ENCODE measurements at places on chromosomes 2 and 18.

- DNase-seq: no peak
Observed at GRCh38 chr2:208407667-208408066, 1.1 kb downstream of the PTH2R start.

DNA sequence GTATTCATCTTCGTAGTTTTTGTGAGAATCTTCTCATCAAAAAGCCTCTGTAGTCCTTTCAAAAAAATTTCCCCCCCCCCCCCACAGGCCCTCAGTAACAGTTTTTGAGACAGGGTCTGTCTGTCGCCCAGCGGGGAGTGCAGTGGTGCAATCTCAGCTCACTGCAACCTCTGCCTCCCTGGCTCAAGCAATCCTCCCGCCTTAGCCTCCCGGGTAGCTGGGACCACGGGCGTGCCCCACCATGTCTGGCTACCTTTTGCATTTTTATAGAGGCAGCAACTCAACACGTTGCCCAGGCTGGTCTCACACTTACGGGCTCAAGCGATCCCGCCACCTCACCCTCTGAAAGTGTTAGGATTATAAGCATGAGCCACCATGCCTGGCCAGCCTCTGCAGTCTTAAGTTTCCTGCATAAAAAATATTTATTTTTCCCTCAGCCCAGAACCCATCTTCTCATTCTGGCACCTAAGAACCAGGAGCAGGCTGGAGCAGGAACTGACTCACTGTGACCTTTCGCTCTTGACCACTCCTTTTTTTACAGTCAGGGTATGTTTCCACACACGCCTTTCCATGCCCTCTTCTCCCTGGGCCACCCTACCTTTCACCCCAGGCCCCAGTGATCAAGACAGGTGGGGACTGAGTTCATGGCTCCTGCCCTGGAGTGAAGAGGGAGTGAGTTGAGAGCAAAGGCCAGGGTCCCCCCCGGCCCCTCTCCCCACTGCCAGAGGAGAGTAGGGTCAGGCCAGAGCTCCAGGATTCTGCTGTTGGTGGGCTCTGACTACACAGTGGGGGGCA lies 32.5 kb upstream of the NT5DC4 start:
- DNase-seq: no peak

- no peak for DNase-seq
Observed at GRCh38 chr2:138219961-138220360, 255.7 kb downstream of the HNMT start.

DNA sequence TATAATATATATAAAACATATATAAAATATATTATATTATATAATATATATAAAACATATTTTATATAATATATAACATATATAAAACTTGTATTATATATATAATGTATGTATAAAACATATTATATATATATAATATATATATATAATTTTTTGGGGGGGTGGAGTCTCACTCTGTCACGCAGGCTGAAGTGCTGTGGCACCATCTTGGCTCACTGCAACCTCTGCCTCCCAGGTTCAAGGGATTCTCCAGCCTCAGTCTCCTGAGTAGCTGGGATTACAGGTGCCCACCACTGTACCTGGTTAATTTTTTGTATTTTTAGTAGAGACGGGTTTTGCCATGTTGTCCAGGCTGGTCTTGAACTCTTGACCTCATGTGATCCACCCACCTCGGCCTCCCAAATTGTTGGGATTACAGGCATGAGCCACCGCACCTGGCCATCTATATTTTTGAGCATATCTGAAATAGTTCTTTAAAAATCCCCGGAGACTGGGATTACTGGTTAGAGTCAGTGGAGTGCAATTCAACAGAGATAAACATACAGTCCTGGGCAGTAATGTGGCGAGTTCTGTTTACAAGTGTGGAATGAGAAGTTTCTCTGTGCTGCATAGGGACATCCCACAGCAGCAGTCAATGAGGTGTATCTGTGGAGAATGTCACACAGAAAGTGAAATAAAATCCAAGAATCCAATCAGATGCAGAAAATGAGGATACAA lies 208.4 kb downstream of the MYCN start:
- no peak for DNase-seq

DNA sequence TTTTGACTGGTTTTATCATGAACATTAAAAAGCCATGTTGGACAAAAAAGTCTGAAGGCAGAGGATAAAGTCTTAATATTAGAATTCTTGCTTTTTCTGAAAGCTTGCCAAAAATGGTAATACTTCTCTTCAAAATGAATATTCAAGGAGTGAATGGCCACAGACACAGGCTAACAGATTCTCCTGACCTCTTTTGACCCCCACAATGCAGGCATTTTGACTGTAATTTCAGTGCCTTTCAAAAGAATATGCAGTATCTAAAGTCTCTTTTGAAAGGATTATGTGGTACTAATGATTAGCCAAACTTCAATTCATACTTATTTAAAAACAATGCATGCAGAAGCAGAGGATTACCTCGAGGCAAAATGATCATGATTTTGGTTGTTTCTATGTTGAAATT lies 557.8 kb upstream of the GCFC2 start:
- DNase-seq: no peak

DNA sequence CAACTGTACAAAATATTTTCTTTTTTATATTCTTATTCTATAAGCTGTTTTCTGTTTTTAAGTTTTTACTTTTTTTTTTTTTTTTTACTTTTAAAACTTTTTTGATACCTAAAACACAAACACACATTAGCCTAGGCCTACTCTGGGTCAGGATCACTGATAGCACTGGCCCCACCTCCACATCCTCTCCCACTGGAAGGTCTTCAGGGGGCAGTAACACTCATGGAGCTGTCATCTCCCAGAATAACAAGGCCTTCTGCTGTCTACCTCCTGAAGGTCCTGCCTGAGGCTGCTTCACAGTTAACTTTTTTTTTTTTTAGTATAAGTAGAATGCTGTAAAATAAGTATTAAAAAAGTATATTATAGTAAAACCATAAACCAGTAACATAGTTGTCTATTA lies 415.1 kb downstream of the PTPRM start:
- DNase-seq: no peak
